ENCODE measurements at places on chromosomes 1 and 21.

GRCh38 chr21:44837537-44837936 is 19.7 kb upstream of the SUMO3 start:
- DNase-seq = no peak

GRCh38 chr21:38790961-38791360 is 14.8 kb upstream of the ETS2 start:
- no peak for DNase-seq

GRCh38 chr1:47216278-47217059 is 15.6 kb downstream of the TAL1 start:
- DNase-seq = no peak

DNA sequence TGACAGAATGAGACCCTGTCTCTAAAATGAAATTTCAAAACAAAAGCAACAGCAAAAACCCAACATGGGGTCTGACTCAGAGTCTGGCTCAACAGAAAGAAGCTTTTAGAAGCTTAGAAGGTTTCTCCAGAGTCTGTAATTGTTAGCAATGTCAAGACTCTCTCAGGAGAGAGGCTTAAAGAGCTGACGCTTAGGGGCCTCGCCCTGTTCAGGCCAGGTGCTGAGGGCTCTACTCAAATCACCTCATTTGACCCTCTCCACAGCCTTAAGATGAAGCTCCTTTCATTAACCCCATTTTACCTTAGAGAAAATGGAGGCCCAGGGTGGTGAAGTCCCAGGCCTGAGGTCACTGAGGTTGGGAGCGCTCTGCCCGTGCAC is 5.3 kb upstream of the KIF17 start:
- DNase-seq = no peak

GRCh38 chr1:36882536-36883285 is 151.6 kb downstream of the GRIK3 start:
- DNase-seq = no peak

DNA sequence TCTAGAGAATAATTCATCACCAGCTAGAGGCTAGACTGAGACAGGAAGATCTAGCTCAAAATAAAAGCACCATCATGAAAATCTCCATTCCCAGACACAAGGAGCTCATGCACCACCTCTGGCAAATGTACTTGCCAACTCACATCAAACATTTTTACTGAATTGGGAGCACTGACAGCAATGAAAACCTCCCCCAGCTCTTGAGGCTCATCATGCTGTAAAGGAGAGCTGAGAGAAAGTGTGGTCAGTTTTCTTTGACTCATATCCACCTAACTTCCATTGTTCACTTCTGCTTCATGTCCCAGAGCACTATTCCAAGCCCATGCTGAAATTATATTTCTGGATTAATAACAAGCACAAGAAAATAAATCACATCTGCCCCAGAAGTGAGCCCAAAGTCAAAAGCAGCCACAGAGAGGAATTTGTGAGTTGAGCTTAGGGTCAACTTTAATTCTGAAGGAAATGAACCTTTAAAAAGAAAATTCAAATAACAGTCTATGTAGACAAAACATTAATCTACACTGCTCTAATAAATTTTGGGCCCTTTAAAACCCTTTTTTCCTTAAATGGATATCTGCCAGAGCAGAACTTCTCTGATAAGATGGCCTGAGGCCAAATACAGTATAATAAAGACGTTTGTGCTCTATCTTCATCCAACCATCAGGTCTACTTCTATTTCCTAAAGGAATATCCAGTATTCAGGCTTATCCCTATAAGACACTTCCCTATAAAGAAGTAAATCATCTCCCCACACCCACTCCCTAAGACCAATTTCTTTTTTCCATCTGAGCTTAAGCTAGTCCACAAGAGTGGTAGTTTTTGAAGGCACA is 85.9 kb upstream of the ADAM30 start:
- DNase-seq = no peak

- DNase-seq = no peak
Measured at GRCh38 chr1:30525971-30526651, 197.3 kb downstream of the MATN1 start.

- no peak for DNase-seq
Measured at GRCh38 chr1:195894411-195894810, 713.8 kb downstream of the KCNT2 start.

- DNase-seq = no peak
Measured at GRCh38 chr1:203480525-203481084, 5.0 kb downstream of the PRELP start.

DNA sequence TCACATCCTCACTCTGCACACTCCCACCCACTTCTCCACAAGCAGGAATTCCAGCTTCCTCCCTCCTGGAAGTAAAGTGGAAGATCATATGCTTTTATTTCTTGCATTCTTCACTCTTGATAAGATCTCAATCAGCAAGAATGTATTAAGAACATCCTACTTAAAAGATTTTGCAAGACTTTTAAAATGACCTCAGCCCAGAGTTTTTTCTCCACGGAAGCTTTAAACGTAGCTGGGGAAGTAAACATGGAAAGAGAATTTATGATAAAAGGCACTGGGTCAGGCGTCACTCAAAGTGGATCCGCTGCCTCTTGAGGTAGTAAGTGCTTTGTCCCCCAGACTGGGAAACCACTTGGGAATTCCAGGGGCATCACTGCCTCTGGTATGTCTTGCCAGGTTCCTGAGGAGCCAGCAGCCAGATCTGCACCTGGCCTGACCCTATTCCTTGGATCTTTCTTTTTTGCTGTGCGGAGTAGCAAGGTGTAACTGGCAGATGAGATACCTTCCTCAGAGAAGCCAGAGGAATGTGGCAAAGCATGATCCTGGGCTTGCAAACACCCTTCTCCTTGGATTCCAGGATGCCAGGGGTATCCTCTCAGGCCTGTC is 33.9 kb downstream of the CDK18 start:
- DNase-seq = no peak

DNA sequence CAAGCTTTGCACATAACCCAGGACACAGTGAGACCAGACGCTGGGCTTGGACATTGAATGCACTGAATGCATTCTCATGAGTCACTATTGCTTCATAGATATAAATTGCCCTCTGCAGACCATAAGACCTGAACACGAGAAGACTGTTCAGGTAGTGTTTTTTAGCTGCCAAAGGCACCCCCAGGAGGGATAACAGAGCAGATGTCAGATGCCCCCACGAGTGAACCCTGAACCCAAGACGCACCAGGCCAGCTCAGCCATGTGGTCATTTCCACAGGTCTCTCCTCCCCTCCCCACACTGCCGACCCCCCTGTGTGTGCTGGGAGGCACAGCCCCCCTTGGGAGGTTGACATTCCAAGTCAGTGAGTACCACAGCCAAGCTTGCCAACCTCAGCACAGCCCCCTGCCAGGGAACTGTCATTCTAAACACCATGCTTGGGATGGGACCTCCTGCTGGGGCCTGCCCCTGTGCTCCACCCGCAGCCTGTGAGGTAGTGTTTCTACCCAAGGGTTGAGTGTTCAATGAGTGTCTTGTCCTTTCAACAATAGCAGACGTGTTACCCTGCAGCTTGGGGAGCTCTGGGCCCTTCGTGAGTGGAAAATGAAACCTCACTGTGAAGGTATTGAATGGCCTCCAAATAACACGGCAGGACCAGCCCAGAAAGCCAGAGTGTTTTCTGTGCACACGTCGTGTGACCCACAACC is 68.2 kb downstream of the PSMG1 start:
- no peak for DNase-seq

DNA sequence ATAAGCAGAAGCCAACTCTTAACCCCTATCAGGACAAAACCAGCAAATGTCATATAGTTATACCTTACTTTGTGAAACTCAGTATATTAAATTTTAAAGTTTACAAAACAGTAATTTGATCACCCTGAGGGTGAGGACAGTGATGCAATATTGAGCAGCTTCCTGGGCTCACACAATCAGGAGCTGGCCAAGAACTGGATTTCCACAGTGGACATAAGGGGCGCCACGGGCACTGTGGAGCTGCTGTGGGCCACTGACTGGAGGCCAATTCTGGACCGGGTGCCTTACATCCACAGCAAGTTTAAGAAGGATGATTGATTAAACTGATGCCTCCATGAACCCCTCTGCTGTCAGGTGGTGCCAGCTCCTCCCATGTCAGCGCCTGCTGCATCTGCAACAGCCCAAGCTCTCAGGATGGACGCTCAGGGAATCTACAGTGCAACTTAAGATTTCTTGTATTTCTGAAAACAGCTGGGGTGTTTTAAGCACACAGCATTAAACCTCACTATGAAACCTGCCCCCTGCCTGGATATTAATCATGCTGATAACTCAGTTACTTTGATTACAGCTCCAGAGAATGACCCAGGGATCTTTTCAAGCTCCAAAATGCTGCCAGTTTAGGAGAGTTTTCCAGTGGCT is 55.9 kb downstream of the TOR3A start:
- no peak for DNase-seq

DNA sequence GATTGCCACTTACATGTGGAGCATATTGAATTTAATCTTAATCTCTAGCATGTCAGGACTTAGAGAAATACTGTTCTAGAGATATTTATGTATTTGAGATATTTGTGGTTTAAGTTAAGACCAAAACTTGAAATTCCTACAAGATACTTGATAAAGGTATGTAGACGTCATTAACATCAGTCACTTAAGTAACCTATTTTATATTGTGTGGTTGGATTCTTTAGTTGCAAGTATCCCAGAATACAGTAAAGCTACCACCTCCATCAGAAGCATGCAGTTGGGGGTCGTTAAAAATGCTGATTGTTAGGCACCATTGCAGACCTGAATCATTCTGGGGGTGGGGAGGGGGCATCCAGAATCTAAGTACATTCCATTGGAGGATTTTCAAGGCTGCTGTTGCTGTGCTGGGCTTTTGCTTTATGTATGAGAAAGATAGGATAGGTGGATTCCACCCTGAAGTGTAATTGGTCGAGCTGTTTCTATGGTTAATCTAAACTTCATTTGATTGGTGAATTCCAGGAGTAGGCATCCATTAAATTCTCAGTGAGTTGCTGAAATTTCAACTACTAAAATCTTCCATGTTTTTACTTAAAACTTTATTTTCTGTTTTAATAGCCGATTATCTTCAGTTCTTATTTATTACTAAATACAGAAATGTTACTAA is 4.0 kb downstream of the H3-3A start:
- no peak for DNase-seq

GRCh38 chr1:2127187-2128145 is 67.1 kb downstream of the FAAP20 start:
- DNase-seq = no peak

DNA sequence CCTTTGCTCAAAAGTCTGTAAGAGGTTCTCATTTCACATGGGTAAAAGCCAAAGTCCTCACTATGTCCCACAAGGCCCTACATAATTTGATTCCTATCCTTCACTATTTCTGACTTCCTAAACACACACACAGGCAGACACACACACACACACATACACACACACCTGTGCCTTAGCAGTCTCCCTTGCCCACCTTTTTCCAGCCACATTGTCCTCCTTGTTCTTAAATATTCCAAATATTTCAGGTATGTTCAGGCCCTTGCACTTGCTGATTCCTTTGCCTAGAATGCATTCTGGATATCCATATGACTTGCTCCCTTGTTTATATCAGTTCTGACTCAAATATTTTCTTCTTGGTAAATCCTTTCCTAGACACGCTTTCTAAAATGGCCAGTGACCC is 54.6 kb downstream of the NTNG1 start:
- DNase-seq = no peak

- DNase-seq = no peak
Measured at GRCh38 chr1:152182944-152183361, 23.9 kb upstream of the RPTN start.

GRCh38 chr21:36320421-36321324 is 676 bp downstream of the MORC3 start:
- DNase-seq = no peak

DNA sequence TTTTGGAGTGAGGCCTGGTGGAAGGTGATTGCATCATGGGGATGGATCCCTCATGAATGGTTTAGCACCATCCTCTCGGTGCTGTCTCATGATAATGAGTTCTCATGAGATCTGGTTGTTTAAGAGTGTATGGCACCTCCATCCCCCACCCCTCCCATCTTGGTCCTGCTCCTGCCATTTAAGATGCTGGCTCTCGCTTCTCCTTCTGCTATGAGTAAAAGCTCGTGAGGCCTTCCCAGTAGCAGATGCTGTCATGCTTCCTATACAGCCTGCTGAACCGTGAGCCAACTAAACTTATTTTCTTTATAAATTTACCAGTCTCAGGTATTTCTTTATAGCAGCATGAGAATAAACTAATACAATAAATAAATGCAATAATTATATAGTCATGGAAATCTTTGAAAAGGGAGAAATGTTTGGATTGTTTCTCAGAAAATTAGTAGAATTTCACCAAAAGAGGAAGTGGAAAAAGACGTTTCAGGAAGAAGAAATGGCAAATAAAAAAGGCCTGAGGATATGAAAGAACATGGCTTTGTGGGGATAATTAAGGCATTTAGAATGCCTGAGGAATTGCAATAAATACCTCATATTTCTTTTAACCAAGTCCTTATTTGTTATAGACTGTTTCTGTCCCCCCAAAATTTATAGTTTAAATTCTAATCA is 451.2 kb upstream of the ADGRL4 start:
- DNase-seq = no peak

- DNase-seq = no peak
Measured at GRCh38 chr1:106584107-106584506, 472.4 kb upstream of the PRMT6 start.

GRCh38 chr1:181313466-181313865 is 169.9 kb upstream of the CACNA1E start:
- DNase-seq = no peak

GRCh38 chr1:25804964-25805862 is 5.2 kb downstream of the SELENON start:
- DNase-seq = no peak

DNA sequence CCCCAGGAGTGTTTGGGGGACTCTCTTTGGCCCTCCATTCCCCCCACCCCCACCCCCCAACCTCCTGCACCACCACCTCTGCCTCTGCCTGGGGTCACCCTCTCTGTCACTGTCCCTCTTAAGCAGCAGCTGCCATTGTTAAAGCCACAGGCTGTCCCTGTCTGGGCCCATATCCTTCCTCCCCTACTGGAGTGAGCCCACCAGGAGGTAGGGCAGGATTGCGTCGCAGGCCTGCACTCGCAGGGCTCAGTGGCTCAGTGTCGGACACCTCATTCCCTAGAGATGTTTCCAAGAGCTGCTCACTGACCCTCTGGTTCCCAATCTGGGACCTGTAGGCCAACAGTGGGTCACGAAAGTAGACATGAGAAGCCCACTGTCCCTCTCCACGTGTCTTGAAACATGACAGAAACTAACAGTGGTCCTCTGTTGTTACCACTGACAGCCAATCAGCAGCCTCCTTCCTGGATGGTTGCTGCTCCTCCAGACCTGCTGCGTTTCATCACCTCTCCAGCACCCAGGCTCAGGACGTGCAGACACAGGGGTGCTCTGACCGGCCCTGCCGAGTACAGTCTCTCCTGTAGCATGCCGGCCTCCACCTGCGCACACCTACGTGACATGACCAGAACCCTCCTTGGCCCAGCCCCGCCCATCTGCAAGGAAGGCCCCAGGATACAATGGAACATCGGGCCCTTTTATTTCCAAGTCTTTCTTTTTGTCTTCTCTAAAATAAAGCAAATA is 7.7 kb downstream of the PRDM15 start:
- no peak for DNase-seq

DNA sequence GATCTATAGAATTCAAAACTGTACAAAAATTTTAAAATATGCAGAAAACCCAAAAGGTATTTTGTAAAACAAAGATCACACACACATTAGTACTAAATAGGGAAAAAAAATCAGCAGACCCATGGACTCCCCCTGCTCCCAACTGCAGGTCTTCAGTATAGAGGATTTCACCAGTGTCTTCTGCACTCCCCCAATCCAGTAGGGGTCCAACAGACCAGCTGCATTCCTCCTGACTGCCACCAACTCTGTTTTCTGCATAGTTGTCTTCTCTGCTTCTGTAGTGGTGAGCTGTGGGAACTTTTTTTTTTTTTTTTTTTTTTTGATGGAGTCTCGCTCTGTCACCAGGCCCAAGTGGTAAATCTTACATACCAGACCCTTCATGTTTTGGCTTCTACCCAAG is 21.9 kb downstream of the CLCA2 start:
- DNase-seq = no peak

Data from activated CD8-positive, alpha-beta memory T cell treated with anti-CD3 and anti-CD28 coated beads for 4 hours (primary cell).